ENCODE measurements at places on chromosomes 4 and X. TPM values are rescaled to one million over a fixed set of nuclear protein-coding genes. Genes with fewer than 3 reads are reported as not detected.

Gene F8
- 7.8 TPM for total RNA-seq

Gene GLA
- 62.6 TPM for total RNA-seq

Gene UGT2B10
- total RNA-seq = not detected

Gene SLC16A2
- 12.8 TPM for total RNA-seq

Gene MMGT1
- total RNA-seq = 23.8 TPM

Gene SLC38A5
- total RNA-seq = 4.4 TPM

GRCh38 chr4:145734576-145735346 lies 54.8 kb downstream of the C4orf51 start:
- DNase-seq = peak; percentile 97

DNA sequence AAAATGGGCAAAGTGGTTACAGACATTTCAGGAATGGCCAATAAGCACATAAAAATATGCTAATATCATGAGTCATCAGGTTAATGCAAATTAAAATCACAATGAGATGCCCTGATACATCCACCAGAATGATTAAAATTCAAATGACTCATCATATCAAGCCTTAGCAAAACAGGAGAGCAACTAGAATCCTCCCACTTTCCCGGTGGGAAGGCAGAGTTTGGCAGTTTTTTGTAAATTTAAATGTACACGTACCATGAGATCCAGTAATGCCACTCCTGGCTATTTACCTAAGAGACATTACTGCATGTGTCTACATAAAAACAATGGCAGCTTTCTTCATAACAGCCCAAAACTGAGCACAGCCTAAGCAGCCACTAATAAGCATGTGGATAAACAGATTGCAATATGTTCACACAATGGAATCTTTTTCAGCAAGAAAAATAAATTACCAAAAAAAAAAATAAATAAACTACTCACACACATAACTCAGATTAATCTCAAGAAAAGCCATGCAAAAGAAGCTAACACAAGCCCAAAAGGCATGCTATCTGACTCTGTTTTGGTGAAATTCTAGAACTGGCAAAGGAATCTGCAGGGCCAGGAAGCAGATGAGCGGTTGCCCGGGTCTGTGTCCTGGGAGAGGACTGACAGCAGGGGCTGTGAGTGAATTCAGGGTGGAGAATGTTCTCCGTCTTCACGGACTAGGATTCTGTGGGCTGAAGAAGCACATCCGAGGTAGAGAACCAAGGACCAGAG lies 48.8 kb downstream of the AFAP1 start:
- peak; percentile 94 for DNase-seq

GRCh38 chrX:30246769-30247489 lies at the start of gene MAGEB1:
Gene MAGEB1, plus strand, starts transcription at chrX:30247146. Its CDS starts 3,348 bp downstream, at chrX:30250494.
- DNase-seq = no peak

DNA sequence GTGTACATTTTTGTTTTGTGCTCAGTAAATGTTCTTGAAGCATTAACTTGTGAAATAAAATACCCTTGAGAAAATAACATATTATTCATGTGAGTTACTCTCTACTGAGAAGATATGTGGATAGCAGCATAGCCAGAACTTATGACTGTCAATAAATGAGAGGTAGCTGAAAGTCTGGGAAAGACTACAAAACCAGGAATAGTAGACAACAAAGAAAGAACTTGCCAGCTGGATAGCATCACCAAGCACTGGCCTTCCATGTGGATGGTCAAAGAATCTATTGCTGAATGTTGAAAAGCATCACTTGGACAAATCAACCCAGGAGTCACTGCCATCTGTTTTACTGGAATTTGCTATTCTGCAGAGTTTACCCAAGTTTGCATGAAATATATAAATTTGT lies 650.0 kb upstream of the HTR2C start:
- no peak for DNase-seq

DNA sequence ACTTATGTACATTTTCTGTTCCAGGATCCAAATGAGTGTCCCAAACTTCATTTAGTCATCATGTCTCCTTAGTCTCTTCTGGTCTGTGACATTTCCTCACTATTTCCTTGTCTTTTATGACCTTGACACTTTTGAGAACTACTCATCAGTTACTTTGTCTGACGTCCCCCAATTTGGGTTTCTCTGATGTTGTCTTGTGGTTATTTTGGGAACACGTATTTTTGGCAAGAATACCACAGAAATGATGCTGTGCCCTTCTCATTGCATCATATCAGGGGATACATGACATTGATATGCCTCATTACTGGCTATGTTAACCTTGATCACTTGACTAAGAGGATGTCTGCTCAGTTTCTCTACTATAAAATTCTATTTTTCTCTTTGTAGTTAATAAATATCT lies 308.8 kb downstream of the ZNF674 start:
- peak; percentile 46 for DNase-seq

DNA sequence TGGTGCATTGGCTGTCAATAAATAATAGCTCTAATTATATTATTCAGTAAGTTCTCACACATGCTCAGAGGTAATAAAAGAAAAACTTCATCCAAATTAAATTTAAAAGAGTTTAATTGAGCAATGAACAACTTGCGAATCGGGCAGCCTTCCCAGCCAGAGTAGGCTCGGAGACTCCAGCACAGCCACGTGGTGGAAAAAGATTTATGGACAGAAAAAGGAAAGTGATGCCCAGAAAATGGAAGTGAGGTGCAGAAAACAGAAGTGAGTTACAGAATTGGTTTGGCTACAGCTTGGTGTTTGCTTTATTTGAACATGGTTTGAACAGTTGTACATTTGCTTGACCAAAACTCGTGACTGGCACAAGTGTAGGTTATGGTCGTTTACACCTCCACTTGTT lies 13.6 kb upstream of the BOD1L1 start:
- DNase-seq = no peak

GRCh38 chr4:23686169-23686897 lies 203.5 kb downstream of the PPARGC1A start:
- no peak for DNase-seq

GRCh38 chr4:3486541-3487540 lies 23.7 kb downstream of the DOK7 start:
- peak; percentile 40 for DNase-seq

DNA sequence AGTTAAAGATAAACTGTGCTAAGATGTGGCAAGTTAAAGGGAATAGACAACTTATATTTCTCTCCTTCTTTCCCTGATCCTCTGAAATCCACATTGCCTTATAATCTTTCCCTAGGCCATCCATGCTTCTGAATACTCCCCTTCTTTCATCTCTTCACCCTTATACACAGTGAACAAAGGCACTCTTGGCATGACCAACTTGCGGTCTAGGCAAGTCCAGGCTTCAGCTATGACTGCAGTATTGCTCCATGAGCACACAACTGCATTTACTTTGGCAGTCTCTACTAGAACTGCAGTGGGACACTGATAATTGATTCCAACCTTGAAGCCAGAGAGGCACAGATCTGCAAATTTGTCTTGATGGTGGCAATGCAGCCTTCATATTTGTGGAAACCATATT lies 24.2 kb upstream of the UBA6 start:
- no peak for DNase-seq

DNA sequence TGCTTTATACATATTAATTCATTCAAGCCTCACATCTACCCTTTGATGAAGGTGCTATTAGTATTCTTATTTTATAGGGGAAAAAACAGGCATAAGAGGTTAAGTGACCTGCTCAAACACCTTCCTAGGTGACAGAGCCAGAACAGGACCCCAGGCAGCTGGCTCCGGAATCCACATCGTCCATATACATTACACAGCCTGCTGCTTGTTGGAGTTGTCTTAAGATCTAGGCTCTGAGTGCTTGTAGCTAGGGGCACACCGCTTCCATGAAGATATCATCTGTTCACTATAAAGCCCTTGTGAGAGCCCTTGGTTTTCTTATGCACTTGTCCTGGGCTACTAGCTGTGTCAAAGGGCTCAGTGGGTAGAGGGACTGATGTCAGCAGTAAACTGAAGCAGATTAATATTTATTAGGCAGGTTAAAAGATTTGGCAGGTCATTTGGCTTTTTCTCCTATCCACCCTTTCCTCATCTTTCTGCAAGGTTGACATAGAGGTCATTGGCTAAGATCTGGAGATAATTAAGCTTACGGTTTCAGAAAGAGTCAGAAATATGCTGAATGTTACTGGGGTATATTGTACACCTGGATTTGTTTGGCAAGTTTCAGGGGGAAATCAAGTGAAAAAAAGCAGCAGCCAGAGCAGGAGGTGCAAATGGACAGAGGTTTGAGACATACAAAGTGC lies 195.4 kb downstream of the SOWAHB start:
- DNase-seq = no peak

- no peak for DNase-seq
These were observed 113.1 kb downstream of the ATP8A1 start for GRCh38 chr4:42543762-42544161.

DNA sequence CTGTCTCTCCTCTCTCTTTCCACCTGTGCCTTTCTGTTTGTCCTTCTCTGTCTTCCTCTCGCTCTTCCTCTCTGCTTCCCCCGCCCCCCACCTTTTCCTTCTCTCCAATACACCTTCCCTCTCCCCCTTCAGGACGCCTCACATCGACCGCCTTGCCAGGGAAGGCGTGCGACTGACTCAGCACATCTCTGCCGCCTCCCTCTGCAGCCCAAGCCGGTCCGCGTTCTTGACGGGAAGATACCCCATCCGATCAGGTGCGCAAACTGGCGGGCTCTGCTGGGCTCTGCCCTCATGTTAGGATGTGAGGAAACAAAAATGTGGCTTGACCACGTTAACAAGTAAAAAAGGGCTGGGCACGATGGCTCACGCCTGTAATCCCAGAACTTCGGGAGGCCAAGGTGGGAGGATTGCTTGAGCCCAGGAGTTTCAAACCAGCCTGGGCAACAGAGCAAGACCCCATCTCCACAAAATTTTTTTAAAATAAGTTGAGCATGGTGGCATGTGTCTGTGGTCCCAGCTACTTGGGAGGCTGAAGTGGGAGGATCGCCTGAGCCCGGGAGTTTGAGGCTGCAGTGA lies 35.2 kb downstream of the ARSF start:
- DNase-seq = no peak

GRCh38 chr4:25608644-25609043 lies 47.0 kb upstream of the SLC34A2 start:
- no peak for DNase-seq

DNA sequence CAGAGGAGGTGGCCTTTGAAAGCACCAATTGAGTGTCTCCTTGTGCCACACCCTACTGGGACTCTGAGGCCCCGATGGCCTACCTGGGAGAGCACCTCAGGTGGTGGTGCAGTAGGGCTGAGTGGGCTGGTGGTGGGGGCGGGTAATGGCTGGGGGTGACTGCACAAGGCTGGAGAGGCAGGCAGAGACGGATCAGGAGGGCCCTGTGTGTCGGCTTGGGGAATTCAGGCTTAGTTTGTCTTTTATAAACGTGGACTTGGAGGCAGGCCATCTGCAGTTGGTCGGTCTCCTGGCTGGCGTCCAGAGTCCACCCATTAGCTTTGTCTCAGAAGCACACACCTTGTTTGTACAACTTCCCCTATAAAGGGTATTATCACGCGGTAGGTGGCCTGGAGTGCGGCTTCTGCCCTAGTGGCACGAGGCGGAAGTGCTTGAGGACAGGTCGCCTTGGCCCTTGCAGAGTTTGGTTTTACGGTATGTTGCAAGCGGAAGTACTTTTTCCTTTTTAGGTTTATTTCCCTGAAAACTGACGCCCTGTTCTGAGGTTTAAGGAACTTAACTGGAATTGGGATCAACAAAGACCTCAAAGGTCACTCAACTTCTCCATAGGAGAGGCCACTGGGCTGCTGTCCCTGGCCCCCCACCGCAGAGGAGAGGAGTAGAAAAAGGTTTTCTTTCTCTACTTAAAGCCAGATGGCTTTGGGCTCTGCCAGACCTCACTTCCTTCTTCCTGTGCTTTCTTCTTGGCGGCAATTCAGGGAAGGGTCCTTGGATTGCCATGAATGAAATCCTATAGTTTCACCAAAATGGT lies 8.0 kb downstream of the TBC1D14 start:
- no peak for DNase-seq

GRCh38 chrX:2596045-2596444 lies 95.0 kb upstream of the CD99 start:
- no peak for DNase-seq

DNA sequence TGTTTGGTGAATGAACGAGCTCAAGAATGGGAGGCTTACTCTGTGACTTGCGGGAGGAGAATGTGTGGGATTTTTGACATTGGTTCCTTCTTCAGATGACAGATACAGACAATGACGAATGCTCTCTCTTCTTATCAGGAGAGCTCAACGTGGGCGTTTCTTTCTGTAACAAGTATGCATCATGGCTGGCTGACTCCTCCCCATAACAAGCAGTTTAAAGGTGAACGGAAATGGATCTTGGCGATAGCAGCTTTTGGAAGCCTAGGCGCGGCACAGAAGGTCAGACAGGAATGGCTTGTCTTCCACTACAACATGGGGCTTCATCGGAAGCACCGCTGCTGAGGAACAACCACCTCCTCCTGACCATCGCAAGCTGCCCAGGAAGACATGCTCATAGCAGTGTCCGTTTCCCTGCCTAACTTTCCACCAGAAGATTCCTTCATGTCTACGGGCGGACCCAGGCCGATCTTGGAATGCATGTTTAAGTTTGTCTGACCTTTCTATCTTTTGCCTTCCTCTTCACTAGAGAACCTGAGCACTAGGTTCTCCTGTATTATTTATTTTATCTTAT lies 18.3 kb upstream of the ACSL1 start:
- no peak for DNase-seq

DNA sequence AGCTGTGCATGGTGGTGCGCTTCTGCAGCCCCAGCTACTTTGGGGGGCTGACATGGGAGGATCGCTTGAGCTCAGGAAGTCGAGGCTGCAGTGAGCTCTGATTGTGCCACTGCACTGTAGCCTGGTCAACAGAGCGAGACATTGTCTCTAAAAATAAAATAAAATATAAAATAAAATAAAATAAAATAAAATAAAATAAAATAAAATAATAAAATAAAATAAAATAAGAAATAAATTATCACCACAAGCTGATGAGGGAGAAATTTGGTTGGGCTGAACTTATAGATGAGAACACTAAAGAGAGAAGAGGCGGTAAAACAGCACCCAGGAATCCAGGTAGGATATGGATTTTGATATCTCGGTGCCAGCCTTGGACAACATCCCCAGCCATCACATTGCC lies 933.7 kb downstream of the NLGN4X start:
- DNase-seq = no peak

GRCh38 chr4:6337331-6337935 lies 67.8 kb downstream of the WFS1 start:
- no peak for DNase-seq

DNA sequence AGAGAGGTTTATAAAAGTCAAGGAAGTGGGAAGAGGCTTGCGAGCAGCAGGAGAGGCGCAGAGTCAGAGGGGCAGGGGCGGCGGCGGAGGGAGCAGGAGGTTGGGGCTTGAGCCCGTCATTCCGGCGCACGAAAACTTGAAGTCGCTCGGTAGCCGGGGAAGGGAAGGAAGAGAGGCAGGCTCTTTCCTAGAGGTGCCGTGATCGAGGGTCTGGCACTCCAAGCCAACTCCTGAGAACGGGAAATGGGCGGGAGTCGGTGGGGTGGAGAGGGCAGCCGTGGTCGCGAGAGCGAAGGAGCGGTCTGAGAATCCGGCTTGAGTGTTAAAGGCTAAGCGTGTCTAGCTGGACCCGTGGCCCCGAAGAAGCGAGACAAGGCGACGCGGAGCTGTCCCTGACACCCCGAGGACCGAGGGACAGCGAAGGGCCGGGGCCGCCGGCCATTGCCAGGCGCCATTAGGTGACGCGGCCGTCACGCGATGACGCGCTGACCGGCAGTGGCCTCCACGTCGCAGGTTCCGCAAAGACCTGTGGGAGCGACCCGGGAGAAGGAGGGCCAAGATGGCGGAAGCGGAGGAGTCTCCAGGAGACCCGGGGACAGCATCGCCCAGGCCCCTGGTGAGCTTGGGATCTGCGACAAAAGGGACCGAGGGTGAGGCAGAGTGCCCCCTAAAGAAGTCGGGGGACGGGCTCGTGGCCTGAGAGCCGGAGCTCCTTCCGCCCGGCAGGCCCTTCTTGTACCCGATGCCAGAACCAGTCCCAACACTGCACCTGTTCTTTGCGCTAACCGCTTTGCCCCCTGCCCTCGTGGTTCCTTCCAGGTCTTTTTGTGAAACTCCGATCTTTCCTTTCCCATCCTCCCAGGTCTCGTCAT lies at the start of gene YIPF6:
Gene YIPF6 (plus strand): TSS at position 544 of the 872 bp plus-strand sequence. CDS start 16 bp downstream, at position 560.
- peak; percentile 64 for DNase-seq

Data from LHCN-M2 (cell line).